NCI-H524 (cell line): ENCODE measurements at places on chromosomes 2 and 18.

DNA sequence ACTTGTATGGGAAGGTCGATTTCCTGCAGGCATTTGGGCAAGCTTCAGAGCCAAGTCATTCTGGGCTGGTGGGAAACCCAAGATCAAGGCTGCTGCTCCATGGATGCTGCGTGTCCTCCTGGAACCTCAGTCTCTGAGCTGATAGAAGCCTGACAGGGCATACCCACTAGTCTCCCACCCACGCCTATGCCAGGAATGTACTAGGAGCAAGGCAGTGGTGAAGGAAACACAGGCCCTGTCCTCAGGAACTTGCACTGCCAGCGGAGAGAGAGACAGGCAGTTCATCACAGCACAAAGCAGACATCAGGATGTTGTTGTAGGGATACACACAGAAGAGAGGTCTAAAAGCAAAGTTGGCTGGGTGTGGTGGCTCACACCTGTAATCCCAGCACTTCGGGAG lies 84.2 kb downstream of the PLB1 start:
- DNase-seq = no peak

DNA sequence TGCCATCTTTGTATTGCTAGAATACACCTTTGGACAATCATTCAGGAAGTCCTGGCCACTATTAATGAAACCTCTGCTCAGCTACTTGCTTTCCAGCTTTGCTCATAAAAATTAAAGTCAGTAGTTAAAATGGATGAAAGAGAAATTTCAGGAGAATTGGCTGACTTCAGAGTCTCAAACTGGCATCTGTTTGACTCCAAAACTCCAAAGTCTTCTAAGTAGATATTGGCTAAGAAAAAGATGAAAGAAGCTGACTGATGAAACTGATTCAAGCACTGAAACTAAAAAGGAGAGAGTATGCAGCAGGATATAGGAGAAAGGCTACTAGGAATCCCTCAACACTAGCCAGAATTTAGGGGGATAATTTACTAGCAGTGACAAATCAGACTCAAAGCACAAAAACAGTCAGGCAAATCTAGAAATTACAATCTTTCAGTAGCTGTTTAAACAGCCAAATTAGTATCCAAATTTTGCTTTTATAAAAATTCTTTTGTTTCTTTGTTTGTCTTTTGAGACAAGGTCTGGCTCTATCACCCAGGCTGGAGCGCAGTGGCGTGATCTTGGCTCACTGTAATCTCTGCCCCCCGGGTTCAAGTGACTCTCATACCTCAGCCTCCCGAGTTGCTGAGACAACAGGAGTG lies 52.1 kb upstream of the DTNA start:
- no peak for DNase-seq

GRCh38 chr2:61011678-61012077 lies 5.8 kb upstream of the PEX13 start:
- DNase-seq = no peak

DNA sequence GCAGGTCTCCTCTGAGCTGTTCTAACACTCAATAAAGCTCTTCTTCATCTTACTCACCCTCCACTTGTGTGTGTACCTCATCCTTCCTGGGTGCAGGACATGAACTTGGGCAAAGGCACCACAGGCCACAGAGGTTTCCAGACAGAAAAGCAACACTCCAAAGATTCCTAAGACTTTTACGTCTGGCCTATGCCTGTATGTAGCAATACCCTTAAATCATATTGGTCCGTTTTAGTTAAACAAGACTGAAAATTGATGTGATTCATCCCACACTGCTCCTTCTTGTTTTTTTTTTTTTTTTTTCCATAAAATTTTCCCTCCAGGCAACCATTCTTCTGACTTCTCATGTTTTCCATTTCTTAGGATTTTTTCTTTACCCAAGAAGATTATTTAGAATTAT lies 404.3 kb downstream of the PID1 start:
- DNase-seq = no peak

- DNase-seq = no peak
Observed at GRCh38 chr2:208386541-208386940, 20.1 kb upstream of the PTH2R start.

GRCh38 chr2:229838729-229839128 lies 83.1 kb downstream of the TRIP12 start:
- no peak for DNase-seq

DNA sequence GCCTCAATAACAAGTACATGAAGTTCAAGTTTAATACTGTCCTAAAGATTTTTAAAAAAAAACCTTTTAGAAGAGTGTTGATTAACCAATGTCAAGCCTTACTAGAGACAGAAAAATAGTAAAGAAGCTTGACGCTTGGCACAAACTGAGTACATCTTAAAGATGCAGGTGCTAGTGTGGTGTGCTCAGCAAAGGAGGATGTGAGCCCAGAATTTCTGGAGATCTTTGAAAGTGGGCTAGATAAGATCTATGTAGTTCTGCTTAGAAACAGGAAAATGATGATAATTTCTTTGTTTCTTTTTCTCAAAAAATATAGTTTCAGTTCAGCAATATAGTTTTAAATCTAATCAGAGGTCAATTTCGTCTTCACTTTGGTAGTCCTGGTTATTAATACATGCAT lies 118.3 kb upstream of the KLHL14 start:
- no peak for DNase-seq

DNA sequence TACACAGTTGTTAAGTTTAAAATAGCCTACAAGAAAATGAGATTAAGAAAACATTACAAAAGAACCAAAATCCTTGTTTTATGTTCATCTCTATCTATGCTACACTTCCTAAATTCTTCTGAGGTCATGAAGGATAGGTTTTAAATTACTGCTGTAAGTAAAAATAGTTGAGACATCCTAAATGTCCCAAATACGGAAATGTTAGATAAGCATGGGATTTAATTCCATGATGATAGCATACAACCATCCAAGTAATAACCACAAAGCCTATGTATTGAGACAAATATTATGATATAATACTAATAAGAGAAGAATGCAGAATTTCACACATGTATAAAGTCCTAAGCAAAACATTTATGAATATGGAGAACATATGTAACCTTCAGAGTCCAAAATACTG lies 34.1 kb downstream of the PIEZO2 start:
- DNase-seq = no peak

- no peak for DNase-seq
Observed at GRCh38 chr2:217897091-217897715, 105.6 kb downstream of the TNS1 start.

GRCh38 chr18:45282101-45282812 lies 333.0 kb upstream of the SLC14A2 start:
- DNase-seq = no peak

DNA sequence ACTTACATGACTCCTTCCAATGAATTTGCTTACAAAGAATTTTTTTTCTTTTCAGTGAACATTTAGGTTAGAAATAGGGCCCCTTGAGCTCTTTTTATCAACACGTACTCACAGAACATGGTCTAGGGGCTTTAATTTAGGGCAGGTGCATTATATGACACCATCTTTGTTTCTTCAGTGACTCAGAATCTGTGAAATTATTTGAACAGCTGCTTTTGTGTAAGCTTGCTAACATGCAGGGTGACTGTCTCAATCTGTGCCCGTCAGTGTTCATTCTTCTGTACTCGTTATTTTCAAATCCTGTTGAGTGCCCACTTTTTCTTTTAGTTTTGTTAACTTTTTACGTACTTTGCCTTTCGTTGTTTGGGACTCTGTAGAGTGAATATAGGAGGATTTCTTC lies 52.8 kb upstream of the CABYR start:
- no peak for DNase-seq

- no peak for DNase-seq
Observed at GRCh38 chr2:186717320-186718007, 23.6 kb downstream of the FAM171B start.

DNA sequence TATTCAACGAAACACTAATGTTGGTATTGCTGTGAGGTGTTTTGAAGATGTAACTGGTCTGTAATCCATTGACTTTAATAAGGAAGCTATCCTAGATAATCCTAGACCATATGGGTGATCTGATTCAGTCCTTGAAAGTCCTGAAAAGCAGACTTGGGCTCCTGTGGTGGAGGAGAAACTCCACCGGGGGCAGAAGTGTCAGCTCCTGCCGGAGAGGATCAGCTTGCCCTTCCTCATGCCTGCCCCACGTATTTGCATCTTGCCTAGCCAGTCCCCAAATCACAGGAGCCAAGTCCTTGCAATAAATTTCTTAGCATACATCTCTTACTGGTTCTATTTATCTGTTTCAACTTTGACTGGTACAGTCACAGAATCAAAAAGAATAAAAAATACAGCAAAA lies 144.2 kb upstream of the DLGAP1 start:
- DNase-seq = no peak

DNA sequence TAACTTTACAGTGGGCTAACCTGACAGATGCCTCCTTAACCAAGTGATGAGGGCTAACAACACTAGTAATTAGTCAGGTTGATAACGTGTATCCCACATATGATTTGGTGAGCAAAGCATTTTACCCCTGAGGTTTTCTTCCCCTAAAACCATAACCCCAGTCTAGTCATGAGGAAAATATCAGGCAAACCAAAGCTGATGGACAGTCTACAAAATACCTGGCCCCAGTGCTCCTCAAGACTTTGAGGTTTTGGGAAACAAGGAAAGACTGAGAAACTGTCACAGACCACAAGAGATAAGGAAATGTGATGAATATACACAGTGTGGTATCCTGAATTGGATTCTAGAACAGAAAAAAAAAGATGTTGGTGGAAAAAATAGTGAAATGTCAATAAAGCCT lies 28.5 kb downstream of the MAP3K20 start:
- no peak for DNase-seq

GRCh38 chr2:62919041-62919440 lies 131.6 kb upstream of the OTX1 start:
- no peak for DNase-seq

DNA sequence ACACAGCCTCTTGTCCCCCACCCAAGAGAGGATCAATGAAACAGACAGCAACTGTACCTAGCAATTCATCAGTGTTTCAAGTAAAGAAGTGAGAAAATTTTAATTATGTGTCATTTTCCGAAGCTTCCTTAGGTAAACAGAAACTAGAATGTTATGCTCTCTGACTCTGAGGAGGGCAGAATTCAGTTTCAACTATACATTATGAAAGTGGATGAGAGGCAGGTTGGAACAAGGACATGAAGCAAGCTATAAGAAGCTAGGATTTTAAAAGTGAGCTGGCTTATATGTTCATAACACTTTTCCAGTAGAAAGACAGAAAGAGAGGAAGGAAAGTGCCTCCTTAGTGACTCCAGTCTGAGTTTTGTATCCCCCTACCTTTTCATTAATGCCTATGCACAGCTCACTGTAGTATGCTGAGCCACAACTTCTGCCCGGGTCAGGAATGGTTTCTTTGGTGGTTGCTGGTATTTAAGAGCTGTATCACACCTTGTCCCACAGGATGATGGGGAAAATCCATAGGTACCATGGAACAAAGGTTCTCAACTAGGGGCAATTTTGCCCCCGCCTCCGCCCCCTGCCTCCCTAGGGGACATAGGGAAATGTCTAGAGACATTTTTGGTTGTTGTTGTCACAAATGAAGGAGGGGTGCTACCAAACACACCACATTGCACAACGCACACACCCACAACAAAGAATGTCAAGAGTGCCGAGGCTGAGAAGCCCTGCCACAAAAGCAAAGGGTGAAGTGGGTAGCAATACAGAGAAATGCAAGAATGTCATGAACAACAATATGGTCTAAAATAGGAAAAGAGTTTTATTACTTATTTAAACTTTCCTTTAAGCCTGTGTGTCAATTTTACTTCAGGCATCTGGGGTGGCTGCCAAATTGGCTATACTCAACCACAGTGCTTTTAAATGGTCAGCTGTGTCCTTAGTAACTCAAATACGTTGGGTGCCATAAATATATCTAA lies 161.0 kb upstream of the ZFP36L2 start:
- DNase-seq = no peak

GRCh38 chr18:70415823-70416488 lies 127.1 kb downstream of the SOCS6 start:
- peak; percentile 84 for DNase-seq

- no peak for DNase-seq
Observed at GRCh38 chr2:8132879-8133278, 549.0 kb upstream of the ID2 start.

DNA sequence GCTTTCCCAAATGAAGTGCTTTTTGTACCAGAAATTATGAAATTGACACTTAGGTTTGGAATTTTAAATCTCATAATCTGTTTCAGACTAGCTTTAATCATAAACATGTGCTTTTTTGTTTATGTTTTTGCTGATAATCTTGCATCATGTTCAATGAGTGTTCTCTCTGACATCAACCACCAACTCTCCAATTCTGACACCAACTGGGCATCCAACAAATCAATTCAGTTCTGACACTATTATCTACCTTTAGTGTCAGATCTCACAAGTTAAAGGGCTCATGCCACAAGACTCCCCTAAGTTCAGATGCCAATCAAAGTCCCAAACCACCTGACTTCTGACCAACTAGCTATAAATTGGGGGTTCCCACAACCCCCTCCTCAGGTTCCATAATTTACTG lies 19.6 kb downstream of the PELI1 start:
- DNase-seq = no peak
